Cerebellar nuclear complex (tissue), 1 donor: ENCODE measurements at places on chromosomes 3 and 15.

DNA sequence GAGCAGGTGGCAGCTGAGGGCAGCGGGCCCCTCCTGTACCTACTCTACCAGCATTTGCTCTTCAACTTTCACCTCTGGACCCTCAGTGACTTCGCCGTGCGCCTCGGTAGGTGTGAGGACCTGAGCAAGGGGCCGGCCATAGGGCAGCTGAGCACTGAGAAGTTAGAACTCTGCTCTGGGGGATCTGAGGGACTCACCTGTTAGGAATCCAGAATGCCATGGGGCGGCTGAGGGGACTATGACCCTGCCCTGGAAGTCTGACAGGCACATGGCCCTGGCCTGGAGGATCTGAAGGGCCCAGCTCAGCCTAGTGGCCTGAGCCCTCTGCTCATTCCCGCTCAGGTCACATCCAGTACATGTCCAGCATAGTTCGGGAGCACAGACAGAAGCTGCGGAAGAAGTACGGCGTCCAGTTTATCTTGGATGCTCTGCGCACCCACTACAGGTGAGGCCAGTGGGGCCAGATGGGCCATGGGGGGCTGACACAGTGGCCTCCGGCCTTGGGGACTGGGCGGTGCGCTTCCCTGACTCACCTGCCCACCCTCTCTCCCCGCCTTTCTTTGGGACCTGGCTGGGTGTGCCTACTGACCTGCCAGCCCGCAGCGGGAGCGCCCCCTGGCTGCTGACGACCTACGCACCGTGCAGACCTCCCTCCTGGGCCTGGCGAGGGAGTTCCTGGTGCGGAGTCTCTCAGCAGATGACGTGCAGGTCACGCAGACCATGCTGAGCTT lies 18.8 kb downstream of the NBEAL2 start:
- DNase-seq, result no peak

- no peak for DNase-seq
Observed at GRCh38 chr15:58520464-58520863, 88.7 kb downstream of the LIPC start.

GRCh38 chr15:35953424-35953823 lies 407.5 kb upstream of the DPH6 start:
- DNase-seq, result no peak

GRCh38 chr15:67792250-67792942 lies 32.9 kb upstream of the SKOR1 start:
- DNase-seq, result no peak

- DNase-seq, result no peak
Observed at GRCh38 chr3:49456466-49456865, 13.6 kb upstream of the DAG1 start.
